ENCODE measurements at places on chromosomes 3 and 15.

- DNase-seq, result no peak
Observed at GRCh38 chr15:80684697-80685096, 10.4 kb upstream of the ABHD17C start.

- no peak for DNase-seq
Observed at GRCh38 chr3:76138921-76139320, 353.6 kb upstream of the ZNF717 start.

DNA sequence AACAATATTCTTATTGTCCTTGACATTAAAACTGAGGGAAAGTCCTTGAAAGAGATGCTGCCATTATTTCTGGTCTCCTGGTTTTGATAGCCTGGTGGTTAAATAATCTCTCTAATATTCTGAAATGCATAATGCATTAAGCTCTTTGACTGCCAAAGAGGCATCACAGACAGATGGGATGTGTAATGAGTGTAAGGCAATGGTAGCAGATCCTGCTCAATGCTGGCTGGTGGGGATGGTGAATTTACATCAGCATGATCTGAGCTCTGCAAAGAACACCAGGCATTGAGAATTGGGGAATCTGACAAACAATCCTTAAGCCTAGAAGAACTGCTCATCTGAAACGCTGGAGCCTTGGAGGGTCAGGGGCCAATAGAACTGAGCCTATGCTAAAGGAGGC lies 528.6 kb upstream of the LMCD1 start:
- no peak for DNase-seq

DNA sequence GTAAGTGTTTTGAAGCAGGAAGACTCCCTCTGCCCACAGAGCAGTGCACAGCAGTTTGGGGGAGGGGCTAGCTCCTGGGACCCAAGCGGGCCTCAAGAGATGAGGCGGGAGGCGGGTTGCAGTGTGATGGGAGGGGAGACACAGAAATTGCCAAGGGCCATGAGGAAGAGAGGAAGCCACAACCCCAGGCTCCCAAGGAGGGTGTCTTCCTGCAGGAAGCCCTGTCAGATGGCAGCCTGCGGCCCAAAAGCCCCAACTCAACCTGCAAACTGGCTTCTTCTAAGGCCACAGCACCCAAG lies 7.3 kb upstream of the ISLR2 start:
- no peak for DNase-seq

- no peak for DNase-seq
Observed at GRCh38 chr3:119664850-119665379, 4.5 kb upstream of the POPDC2 start.

Data from cortex of kidney (tissue), 1 donor.